Hematopoietic multipotent progenitor cell (in vitro differentiated cells): ENCODE measurements at places on chromosomes 12 and 14. TPM values are rescaled to one million over a fixed set of nuclear protein-coding genes. Genes with fewer than 3 reads are reported as not detected.

Gene LTBP2
- total RNA-seq, result 0.27 TPM

Gene NDUFA9
- total RNA-seq, result 103 TPM

Gene CCDC197
- not detected for total RNA-seq

Gene C3AR1
- 2.2 TPM for total RNA-seq
